ENCODE measurements at places on chromosomes 16 and 17. TPM values are rescaled to one million over a fixed set of nuclear protein-coding genes. Genes with fewer than 3 reads are reported as not detected.

KRTAP9-4 gene
- not detected for total RNA-seq

- peaks cover 7% of the 10 kb centered on the region for H3K4me1 ChIP-seq
- no peak for DNase-seq
- no peak overlapping the region for H3K27ac ChIP-seq
- no peaks in the 10 kb centered on the region for H3K27me3 ChIP-seq
Observed at GRCh38 chr16:57464523-57464922, 2.0 kb downstream of the POLR2C start.

AP1G1 gene
- total RNA-seq: 109 TPM

GRCh38 chr17:40317345-40317873 is 8.4 kb downstream of the RARA start:
- peaks cover 63% of the 10 kb centered on the region for H3K4me1 ChIP-seq
- no peak for DNase-seq
- peak overlapping the region; percentile 87 for H3K27ac ChIP-seq
- H3K36me3 ChIP-seq: no peaks in the 10 kb centered on the region
- H3K27me3 ChIP-seq: no peaks in the 10 kb centered on the region

RHOT1 gene
- total RNA-seq: 33.1 TPM

EVI2B gene
- total RNA-seq: not detected

DNA sequence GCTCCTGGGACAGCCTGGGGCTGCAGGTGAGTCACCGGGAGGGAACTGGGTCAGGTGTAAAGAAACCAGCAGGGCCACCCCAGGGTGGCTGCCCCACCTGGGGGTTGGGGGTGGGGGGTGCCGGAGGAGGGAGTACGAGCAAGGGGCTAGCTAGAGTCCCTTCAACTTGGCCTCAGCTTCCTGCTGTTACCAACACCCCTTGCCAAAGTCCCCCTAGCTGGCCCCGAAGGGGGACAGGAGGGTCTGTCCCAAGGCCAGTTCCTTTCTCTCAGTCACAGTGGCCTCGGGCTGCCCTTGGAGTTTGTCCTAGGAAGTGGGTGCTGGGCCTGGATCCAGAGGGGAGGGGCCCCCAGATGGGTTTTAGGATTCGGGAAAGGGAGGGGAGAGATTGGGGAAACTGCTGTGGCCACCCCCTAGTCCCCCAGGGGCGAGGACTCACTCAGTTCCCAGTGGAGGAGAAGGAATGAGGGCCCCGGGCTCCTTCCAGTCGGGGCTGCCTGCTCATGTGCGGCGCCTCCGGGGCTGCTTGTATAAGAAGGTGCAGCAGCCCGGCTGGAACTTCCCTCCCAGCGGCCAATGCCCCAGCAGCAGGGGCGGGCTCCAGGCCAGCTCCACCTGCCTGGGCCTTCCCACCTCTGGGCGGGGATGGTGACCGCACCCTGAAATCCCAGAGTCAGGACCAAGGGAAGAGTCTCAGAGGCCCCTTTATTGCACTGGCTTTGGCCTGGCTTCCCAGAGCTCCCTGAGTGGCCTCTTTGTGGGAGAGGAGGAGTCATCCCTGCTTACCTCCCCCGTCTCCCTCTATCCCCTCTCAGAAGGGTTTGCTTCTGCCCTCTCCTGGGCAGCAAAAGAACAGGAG is 7.3 kb downstream of the ARHGAP27 start:
- peaks cover 40% of the 10 kb centered on the region for H3K27me3 ChIP-seq
- peak overlapping the region; percentile 72 for H3K4me3 ChIP-seq
- H3K4me1 ChIP-seq: peaks cover 11% of the 10 kb centered on the region
- no peaks in the 10 kb centered on the region for H3K36me3 ChIP-seq
- peak overlapping the region; percentile 41 for H3K27ac ChIP-seq

QRICH2 gene
- 16.0 TPM for total RNA-seq

GRCh38 chr16:62225675-62226074 is 189.4 kb upstream of the CDH8 start:
- no peaks in the 10 kb centered on the region for H3K27me3 ChIP-seq
- no peak overlapping the region for H3K4me3 ChIP-seq
- no peak overlapping the region for H3K27ac ChIP-seq
- H3K36me3 ChIP-seq: no peaks in the 10 kb centered on the region
- DNase-seq: peak; percentile 15
- peaks cover 3% of the 10 kb centered on the region for H3K4me1 ChIP-seq

DNA sequence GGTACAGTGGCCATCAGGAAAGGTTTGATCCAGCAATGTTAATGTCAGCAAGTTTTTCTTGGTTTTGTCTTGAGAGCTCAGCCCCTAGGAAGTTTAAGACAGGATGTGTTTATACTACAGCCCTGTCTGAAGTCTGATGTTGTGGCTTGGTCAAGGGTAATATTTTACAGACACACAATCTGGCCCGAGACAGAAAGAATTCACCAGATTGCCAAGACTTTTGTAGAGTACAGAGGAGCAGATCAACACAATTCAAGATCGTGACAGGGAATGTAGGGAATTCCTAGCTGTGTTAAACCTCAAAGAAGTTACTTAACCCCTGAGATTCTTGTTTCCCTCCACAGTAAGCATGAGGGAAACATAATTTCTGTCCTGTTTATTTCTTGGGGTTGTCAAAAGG is 63.1 kb downstream of the SHISA9 start:
- H3K4me3 ChIP-seq: no peak overlapping the region
- DNase-seq: no peak

GRCh38 chr16:12959072-12959471 is 57.7 kb downstream of the SHISA9 start:
- no peaks in the 10 kb centered on the region for H3K36me3 ChIP-seq
- DNase-seq: no peak
- H3K27ac ChIP-seq: no peak overlapping the region
- no peak overlapping the region for H3K4me3 ChIP-seq

DNA sequence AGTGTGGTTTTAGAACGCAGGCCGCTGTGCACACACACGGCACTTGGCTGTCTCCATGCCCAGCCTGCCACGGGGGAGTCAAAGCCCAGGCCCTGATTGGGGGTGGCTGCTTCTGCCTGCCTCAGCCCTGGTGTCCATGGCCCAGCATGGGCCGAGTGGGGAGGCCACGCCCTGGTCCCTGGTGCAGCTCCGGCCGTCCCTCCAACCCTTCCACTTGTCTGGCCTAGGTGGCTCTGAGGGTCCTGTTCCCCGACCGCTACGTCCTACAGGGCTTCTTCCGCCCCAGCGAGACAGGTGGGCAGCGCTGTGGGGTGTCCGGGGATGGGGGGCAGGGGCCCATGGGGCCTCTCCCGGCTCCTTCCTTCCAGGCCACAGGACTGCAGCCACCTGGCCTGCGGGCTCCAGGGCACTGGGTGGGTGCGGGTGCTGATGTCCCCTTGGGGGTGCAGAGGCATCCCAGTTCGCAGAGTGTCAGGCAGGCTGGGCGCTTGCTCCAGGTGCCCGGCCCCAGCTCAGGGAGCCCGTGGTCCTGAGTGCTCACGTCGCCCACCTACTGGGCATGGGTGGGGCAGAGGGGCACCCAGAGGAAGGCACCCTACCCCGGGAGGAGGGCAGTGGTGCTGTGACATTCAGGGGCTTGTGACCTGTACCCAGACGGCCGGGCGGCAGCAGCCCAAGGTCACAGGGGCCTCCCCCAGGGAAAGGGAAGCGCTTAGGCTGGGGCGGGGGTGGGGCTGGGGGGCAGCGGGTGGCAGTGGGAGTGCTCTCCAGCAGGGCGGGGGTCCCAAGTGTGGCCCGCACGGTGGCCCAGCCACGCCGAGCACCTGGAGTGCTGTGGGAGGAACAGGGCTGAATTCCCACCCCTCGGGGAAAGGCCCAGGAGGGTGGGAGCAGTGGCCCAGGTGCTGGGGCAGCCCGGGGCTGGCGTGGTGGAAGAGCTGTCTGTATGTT is 11.8 kb downstream of the CENPX start:
- H3K36me3 ChIP-seq: no peaks in the 10 kb centered on the region
- no peaks in the 10 kb centered on the region for H3K4me1 ChIP-seq
- no peaks in the 10 kb centered on the region for H3K27me3 ChIP-seq

- H3K27ac ChIP-seq: no peak overlapping the region
- no peak for DNase-seq
- H3K36me3 ChIP-seq: peaks cover 3% of the 10 kb centered on the region
- peaks cover 27% of the 10 kb centered on the region for H3K4me1 ChIP-seq
- H3K27me3 ChIP-seq: peaks cover 18% of the 10 kb centered on the region
Observed at GRCh38 chr17:79826204-79826680, 13.0 kb downstream of the CBX4 start.

GRCh38 chr17:65279456-65279855 is 142.3 kb downstream of the RGS9 start:
- peaks cover 16% of the 10 kb centered on the region for H3K27me3 ChIP-seq
- no peaks in the 10 kb centered on the region for H3K36me3 ChIP-seq
- DNase-seq: no peak
- peaks cover 1% of the 10 kb centered on the region for H3K4me1 ChIP-seq
- no peak overlapping the region for H3K4me3 ChIP-seq

BCKDK gene
- 40.1 TPM for total RNA-seq

DNA sequence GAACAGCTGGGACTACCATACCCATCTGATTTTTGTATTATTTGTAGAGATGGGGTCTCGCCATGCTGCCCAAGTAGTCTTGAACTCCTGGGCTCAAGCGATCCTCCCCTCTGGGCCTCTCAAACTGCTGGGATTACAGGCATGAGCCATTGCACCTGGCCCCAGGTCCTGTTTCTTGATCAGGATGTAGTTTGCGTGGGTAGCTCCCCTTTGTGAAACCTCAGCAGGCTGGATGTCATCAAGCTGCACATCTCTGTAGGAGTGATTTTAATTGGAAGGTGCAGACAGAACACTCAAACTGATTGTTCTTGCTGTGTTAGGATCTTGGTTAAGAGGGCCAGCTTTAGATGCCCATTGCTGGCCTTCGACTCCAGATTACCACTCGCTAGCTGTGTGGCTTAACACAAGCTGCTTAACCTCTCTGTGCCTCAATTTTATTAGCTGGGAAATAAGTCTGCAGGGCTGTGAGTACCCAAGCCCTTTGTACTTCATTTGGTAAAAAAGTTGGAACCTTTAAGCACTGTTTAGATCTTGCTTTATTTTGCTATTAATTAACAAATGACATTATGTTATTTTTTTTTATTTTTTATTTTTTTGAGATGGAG is 16.5 kb downstream of the BCO1 start:
- no peaks in the 10 kb centered on the region for H3K4me1 ChIP-seq
- H3K4me3 ChIP-seq: no peak overlapping the region
- no peaks in the 10 kb centered on the region for H3K36me3 ChIP-seq
- no peak overlapping the region for H3K27ac ChIP-seq

DNA sequence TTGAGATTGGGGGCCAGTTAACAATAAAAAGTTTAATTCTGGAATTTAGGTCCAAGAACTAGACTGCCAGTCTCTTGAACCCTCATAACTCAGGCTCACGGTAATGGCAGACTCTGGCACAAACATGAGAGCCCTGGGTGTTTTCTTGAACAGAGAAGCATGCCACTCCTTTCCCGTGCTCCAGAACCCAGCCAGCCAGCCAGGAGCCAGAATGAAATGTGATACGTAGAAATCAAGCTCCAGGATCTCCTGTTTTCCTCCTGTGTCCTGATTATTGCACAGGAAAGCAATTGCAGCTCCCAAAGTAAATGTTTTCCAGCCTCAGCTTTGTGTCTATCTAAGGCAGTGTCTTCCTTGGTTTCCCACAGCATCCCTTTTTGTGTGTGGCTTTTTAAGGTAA is 46.2 kb upstream of the NOL11 start:
- no peaks in the 10 kb centered on the region for H3K4me1 ChIP-seq
- H3K27me3 ChIP-seq: no peaks in the 10 kb centered on the region
- DNase-seq: no peak
- H3K4me3 ChIP-seq: no peak overlapping the region

CSH2 gene
- not detected for total RNA-seq

DNA sequence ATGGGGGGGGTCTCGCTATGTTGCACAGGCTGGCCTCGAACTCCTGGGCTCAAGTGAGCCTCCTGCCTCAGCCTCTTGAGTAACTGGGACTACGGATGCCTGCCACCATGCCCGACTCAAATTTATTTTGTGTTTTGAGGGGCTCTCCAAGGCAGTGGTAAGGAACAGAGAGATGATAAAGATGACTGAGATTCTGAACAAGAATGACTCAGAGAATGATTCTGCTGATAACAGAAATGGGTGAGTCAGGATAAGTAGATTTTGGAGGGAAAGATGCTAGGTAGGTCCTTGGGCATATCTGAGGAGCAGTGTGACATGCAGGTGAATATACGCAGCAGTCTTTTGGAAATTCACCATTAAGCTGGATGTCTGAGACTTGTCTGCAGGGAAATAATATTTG is 2.6 kb downstream of the TMEM220 start:
- no peak overlapping the region for H3K4me3 ChIP-seq
- H3K36me3 ChIP-seq: no peaks in the 10 kb centered on the region
- H3K27me3 ChIP-seq: peaks cover 20% of the 10 kb centered on the region
- DNase-seq: no peak
- H3K27ac ChIP-seq: no peak overlapping the region

DBF4B gene
- total RNA-seq: 22.6 TPM

DNA sequence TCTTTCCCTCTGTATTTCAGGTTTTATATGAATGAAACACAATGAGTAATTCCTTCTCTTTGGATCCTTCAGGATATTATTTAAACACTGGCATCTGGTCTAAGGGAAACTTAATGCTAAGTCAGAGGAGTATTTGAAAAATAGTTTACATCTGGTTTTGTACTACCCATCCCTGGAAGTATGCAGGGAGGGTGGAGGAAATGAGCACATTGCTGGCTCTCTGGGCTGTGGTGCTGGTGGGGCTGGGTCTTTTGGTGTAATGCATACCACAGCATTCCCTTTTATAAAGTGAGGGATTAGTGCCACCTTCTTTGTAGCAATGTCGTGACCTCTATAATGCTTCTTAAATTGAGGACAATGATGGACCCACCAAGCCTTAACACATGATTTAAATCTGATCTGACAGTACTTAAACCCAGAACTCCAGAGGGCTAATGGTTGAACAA is 105.5 kb upstream of the AXIN2 start:
- H3K4me3 ChIP-seq: no peak overlapping the region
- H3K4me1 ChIP-seq: peaks cover 1% of the 10 kb centered on the region
- H3K27me3 ChIP-seq: no peaks in the 10 kb centered on the region
- no peaks in the 10 kb centered on the region for H3K36me3 ChIP-seq
- DNase-seq: no peak

DNA sequence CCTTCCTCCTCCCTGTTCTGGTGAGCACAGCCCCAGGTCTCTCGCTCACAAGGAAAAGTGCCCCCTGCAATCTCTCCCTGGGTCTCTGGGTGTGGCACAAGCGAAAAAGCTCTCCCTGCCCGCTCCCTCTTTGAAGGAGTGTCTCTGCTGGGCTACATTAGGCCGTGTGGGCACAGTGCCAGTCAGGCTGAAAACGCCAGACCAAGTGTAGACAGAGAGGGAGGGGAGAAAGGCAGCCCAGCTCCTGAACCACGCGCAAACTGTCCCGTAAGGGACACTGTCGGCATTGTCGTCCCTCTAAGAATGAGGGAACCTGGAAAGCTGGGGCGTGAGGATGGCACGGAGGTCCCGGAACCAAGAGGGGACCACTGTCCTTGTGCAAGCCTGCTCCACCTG is 3.9 kb downstream of the SMIM5 start:
- no peak overlapping the region for H3K4me3 ChIP-seq
- peaks cover 16% of the 10 kb centered on the region for H3K4me1 ChIP-seq
- no peaks in the 10 kb centered on the region for H3K27me3 ChIP-seq
- H3K27ac ChIP-seq: peak overlapping the region; percentile 58
- no peaks in the 10 kb centered on the region for H3K36me3 ChIP-seq

TERF2IP gene
- total RNA-seq: 42.1 TPM

All from progenitor cell of endocrine pancreas (in vitro differentiated cells).